ENCODE measurements at places on chromosomes 7 and 10.

GRCh38 chr10:69007260-69007659 lies 18.7 kb downstream of the KIFBP start:
- no peak for DNase-seq

DNA sequence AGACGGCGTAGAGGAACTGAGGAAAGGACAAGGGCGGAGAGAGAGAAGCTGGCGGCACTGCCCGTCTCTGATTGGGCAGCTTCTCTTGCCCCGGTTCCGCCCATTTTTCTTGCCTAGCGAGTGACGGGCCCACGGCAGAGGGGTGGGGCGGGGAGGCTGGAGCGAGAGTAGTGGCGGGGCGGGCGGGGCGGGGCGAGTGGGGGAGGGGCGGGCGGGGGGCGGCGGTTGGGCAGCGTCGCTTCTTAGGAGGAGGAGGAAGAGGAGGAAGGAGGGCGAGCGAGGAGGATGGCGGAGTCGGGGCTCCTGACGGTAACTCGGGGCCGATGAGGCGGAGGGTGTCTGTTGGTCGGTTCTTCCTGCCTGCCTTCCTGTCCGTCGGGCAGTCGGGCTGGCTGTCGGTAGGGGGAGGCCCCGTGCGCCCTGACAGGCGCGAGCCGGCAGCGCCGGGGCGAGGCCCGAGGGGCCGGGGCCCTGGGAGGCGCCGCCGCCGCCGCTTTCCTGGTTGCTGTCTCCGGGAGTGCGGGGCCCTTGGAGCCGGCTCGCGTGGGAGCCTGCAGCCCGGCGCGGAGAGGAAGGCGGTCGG lies at the start of gene SHOC2:
Gene SHOC2 (plus strand): TSS at position 256 of the 583 bp plus-strand sequence. CDS start 44,755 bp downstream, outside the sequence.
- peak; percentile 98 for DNase-seq

DNA sequence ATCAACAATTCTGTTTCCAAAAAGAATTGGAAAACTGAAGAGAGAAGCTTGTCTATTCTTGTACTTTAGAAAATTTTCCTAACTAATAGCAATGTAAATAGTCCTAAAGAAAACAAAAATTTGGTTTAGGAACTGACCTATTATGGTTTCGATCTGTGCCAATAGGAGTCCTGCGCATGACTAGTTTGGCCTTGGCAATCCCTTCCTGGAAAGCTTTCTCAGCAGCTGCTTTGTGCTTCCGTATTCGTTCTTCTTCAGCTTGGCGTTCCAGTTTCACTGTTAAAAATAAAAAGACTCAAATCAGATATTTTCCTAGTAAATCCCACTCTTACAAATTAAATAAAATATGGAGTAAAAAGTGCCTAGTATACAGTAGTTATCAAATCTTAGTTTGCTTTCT lies 36.6 kb downstream of the FZD9 start:
- no peak for DNase-seq

DNA sequence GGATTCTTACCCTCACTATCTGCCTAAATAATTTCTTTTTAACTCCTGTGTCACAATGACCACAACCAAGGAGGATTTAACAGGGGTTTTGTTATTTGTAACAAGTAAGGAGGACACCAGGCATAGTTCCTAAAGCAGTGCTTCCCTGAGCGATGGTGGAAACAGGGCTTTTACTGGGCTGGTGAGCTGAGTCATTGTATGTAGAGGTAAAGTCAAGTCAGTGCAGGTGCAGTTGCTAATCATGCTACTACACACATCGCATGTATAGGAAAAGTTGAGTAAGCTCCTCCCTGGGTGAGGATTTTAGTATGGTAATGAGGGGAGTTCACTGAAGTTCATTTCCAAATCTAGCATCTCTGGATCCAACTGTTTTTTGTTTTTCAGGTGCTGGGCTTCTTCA lies 22.9 kb upstream of the ABCA13 start:
- no peak for DNase-seq

- DNase-seq = no peak
Observed at GRCh38 chr10:129020651-129021330, 446.2 kb upstream of the MGMT start.

- no peak for DNase-seq
Observed at GRCh38 chr10:17088118-17088806, 41.3 kb downstream of the CUBN start.

GRCh38 chr10:33507662-33508425 lies 173.4 kb upstream of the NRP1 start:
- no peak for DNase-seq

DNA sequence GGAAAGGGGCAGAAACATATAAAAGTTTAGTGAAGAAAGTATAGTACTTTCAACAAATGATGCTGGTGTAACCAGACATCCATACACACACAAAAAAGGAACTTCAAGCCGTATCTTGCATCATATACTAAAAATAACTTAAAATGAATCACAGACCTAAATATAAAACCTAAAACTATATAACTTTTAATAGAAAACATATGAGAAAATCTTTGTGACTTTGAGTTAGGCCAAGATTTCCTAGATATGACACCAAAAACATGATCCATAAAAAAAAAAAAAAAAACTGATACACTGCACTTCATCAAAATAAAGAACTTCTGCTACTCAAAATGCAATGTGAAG lies 40.9 kb downstream of the NUDCD3 start:
- DNase-seq = no peak

- no peak for DNase-seq
Observed at GRCh38 chr10:46232666-46233065, 54.1 kb upstream of the ANTXRL start.

DNA sequence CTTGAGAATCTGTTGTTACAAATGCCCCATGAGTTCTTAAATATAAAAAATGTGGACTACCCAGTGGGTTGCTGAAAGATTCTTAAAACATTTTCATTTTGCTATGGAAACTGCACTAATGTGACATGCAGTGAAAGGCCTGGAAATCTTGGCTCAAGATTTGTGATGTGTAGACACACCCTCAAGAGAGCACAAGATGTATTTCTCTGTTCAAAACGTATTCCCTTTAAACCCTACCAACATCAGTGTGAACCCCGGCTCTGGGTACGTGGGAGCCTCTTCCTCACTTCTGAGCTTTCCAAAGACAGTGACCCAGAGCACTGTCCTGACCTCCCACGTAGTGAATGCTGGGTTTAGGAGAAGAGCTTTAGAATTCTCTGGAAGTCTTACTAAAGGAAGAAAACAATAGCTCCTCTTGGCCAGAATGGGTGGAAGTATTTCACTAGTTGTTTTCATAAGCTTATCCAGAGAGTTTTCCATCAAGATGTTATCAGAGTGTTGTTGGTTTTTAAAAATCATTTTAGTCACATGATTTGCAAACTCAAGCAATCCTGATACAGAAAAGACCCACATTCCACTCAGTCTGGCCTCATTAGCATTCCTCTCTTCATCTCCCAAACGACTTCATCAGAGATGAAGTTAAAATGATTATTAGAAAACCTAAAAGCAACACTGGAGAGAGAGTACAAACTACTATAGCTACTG lies 81.5 kb upstream of the AFAP1L2 start:
- DNase-seq = no peak

GRCh38 chr7:8719102-8719501 lies 285.7 kb downstream of the NXPH1 start:
- DNase-seq = no peak

- no peak for DNase-seq
Observed at GRCh38 chr10:67076144-67076543, 150.3 kb downstream of the LRRTM3 start.

- DNase-seq = peak; percentile 3
Observed at GRCh38 chr10:128631801-128632241, 505.6 kb upstream of the MKI67 start.

- DNase-seq = no peak
Observed at GRCh38 chr10:78991187-78991586, 77.6 kb upstream of the ZMIZ1 start.

GRCh38 chr10:128880159-128880725 lies 586.8 kb upstream of the MGMT start:
- DNase-seq = no peak

GRCh38 chr7:96778263-96778662 lies 68.6 kb upstream of the SEM1 start:
- no peak for DNase-seq

GRCh38 chr7:50856231-50856630 lies 73.5 kb upstream of the GRB10 start:
- DNase-seq = no peak
